GM23338 (cell line): ENCODE measurements at places on chromosomes 5 and 9.

DNA sequence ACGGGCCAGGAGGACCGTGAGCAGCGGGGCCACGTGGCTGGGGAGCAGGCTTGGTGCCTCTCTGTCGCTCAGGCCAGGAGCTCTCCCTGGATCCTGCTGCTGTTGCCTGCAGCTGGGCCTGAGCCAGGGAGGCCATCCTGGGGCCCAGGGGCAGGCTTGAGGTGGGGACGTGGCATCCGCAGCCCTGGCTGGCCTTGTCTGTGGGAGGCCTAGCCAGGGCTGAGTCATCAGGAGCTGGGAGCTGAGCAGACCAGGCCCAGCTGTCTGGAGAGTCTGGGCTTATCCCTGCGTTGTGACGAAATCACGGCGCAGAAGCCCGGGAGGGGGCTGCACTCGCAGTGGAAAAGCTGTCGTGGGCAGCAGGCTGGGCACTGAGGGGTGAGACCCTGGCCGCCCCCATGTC, 138.8 kb upstream of the COL5A1 start:
- no peak for DNase-seq

GRCh38 chr5:149002053-149002452, 60.8 kb downstream of the SH3TC2 start:
- peak; percentile 59 for DNase-seq

GRCh38 chr9:27474305-27474704, 49.8 kb upstream of the IFNK start:
- DNase-seq = no peak

- DNase-seq = no peak
Measured at GRCh38 chr5:103234239-103234975, 24.2 kb upstream of the MACIR start.

DNA sequence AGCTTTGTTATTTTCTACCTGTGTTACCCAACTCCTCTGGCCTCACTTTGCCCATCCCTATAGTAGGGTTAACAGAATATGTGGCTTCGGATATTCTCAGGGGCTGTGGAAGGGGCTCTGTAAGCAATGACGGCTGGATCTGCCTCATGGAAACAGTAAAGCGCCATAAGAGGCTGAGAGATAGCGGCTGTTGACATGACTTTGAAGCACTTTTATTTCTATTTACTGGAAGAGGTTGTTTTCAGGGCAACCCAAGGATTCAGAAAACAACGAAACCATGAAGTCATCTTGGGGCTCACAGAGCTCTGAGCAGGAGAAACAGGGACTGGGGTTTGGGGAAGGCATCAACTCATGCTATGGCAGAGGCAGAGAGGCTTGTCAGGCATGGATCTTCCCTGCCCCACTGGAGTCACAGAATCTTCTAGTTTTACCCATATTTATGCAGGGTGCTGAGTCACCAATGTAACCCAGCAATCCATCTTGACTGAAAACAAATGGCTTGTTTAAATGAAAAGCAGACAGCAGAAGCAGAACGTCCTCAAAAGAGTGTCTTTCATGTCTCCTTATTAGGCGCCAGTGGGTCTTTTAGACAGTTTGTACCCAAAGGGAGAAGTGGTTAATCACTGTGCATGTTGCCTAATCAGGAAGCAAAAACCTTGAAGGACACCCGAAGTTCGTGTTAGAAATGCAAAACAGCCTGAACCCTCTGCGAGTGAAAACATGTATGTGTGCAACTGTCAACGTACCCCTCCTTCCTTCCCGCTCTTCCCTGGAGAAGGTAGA, 113.0 kb downstream of the COL23A1 start:
- DNase-seq = no peak

- DNase-seq = no peak
Measured at GRCh38 chr5:96809921-96810320, 2.2 kb upstream of the ERAP1 start.

DNA sequence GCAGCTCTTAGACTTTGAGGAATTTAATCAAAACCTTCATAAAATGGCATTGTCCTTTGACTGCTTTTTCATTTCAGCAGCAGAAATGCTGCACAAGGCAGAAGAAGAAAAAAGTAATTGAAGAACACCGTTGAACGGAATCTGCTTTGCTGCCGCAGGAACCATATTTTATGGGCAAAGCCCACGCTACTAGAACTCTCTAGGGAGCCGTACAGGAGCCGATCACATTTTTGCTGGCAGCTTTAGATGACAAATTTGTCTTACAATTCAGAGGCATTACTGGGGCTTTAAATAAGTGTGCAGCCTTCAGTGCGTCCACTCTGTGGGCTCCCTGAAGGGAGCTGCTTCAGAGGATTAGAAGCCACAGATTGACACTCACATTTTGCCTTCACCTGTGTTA, 5.4 kb downstream of the CFAP90 start:
- DNase-seq = no peak

GRCh38 chr9:38033941-38034340, 35.1 kb downstream of the SHB start:
- DNase-seq = no peak

DNA sequence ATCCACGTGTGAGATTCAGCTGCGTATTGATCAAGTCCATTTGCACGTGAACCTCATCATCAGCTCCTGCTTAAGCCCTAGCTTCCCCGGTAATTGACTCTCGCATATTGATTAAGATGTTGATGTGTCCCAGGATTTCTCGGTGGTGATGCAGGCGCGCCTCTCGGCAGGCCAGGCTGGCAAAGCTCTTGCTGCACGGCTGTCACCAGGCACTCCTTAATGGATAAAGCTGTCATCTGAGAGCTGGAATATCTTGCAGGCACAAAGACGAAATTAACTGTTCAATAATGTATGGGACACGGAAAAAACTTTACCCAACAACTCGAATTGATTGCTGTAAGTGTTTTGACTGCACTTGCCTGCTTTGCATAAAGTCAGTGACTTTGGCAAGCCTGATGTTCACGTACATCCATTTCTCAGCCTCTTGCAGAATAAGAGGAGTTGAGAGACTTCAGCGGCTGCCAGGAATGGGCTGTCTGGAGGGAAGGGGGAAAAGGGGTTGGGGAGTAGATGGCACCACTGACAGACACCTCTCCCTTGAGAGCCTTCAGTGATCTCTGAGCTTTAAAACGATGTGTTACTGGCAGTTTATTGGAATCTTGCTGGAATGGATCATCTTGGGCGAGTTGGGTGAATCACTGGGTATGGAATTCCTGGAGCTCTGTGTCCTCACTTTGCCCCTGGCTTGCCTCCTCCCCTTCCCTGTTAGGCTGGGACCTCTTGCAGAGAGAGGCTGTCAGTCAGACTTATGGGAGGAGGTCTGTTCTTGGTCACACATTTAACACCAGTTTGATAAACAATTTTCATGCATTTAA, 650.3 kb downstream of the CCDC171 start:
- DNase-seq = no peak

- DNase-seq = no peak
Measured at GRCh38 chr5:138083702-138084101, at the start of gene WNT8A. WNT8A (plus strand) TSS chr5:138084033; CDS start chr5:138084128, 95 bp downstream.

- peak; percentile 78 for DNase-seq
Measured at GRCh38 chr5:96868603-96869371, 7.5 kb upstream of the ERAP2 start.

GRCh38 chr5:66197764-66198405, 53.8 kb downstream of the SREK1 start:
- no peak for DNase-seq
